ENCODE measurements at places on chromosomes 3 and 15. TPM values are rescaled to one million over a fixed set of nuclear protein-coding genes. Genes with fewer than 3 reads are reported as not detected.

DNA sequence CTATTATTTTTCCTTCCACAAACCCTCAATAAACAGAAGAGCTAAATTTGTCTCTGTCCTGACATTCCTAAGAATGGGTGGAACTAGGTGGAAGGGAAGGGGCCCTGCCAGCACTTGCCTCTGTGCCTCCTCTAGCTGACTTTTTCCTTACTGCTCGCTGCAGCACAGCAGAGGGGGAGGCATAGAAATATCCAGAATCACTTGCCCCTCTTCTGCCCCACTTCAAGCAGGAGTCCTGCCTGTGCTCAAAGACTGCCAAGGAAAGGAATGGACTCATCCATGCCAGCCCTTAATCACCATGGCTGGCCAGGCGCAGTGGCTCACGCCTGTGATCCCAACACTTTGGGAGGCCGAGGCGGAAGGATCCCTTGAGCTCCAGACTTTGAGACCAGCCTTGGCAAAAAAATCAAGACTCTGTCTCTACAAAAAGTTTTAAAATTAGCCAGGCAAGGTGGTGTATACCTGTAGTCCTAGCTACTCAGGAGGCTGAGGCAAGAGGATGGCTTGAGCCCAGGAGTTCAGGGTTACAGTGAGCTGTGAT is 51.8 kb downstream of the ADCY5 start:
- ATAC-seq = peak; percentile 17

DNA sequence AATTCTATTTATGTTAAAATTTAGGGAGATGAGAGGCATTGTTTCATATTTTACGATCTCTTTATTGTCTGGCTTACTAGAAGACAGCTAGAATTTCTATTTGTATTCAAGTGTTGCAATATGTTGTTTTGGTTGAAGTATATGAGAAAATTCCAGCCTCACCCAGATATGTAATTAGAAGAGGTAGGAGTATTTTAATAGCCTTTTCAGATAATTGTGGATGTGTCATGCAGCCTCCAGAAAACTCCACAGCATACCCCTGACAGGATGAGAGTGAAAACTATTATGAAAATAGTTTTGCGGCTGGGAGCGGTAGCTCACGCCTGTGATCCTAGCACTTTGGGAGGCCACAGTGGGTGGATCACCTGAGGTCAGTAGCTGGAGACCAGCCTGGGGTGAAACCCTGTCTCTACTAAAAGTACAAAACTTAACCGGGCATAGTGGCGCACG is 21.5 kb upstream of the USP3 start:
- peak; percentile 17 for ATAC-seq

GRCh38 chr15:35533130-35534110 is 12.5 kb downstream of the DPH6 start:
- no peak for ATAC-seq

- ATAC-seq = no peak
Measured at GRCh38 chr3:62332017-62332416, 41.3 kb downstream of the FEZF2 start.

DNA sequence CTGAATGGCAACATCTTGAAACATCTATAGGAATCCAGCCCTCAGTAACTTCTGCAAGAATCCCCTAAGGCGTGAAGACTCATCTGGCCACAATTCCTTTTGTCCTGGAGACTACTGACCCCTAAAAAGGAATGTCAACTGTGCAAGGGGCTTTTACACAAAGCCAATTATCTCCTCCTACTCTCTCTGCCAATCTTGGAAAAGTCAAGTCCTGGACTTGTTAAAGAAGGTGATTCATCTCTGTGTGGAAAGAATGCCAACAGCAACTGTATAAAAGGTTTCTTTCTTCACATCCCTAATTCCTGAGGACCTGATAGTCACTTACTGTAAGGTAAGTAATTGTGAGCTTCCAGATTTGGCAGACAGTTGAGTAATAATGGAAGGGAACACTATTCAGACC is 22.3 kb downstream of the THRB start:
- peak; percentile 75 for ATAC-seq

Gene GBE1
- 25.9 TPM for total RNA-seq

Gene RASGRF1
- total RNA-seq = 0.12 TPM

- no peak for ATAC-seq
Measured at GRCh38 chr3:147619921-147620560, 210.9 kb downstream of the ZIC1 start.

DNA sequence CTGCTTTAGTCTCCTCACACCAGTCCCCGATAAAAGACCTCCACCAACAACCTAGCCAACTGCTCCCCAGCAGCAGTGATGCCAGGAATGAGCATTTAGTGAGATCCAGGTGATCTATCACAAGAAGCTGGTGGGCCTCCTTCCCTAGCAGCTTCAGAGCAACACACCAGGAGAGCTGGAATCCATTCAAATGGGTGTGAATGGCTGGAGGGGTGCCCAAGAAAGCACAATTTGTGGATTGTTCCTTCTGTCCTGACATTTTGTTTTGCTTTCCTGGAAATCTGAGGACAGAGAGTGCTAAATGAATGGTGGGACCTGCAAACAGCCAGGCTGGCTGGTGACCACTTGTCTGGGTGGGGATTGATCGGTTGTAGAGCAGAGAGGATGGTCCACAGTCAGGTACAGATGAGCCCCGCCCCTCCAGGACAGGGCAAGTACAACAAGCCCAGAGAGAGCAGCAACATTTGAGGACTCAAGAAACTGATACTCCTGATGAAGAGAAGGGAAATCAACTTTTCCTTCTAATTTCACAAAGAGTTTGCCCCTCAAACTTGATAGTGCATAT is 316.8 kb downstream of the VPS13C start:
- ATAC-seq = no peak

DNA sequence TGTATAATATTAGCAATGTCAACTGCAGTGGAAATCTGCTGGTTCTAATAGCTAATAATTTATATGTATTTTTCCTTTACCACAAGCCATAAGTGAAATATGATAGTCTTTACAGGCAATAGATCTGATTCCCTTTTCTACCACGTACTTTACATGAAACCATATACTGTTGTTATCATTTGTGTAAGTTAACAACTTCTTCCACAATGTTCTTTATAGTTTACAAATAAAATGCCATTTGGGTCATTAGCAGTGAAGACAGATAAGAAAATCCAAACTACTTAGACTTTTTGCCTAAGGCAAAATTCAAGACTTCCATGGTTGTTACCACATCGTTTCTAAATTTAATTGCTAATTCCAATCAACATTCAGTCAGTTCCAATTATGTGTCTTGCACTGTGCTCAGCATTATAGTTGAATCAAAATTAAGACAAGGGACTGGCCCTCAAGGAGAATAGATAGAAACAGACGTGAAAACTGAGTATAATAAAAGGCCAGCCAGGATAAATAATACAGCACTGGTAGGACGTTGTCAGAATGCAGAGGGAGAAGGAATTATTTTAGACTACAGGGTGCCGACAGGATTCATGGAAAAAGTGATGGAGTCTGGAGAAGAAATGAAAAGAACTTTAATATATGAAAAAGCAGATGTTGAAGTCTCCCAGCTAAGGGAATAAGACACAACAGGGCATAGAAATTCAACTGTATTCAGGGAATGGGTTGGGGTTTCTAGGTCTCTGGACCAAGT is 249.8 kb downstream of the ALCAM start:
- no peak for ATAC-seq

- peak; percentile 82 for ATAC-seq
Measured at GRCh38 chr15:93072411-93073394, 16.3 kb downstream of the RGMA start.

DNA sequence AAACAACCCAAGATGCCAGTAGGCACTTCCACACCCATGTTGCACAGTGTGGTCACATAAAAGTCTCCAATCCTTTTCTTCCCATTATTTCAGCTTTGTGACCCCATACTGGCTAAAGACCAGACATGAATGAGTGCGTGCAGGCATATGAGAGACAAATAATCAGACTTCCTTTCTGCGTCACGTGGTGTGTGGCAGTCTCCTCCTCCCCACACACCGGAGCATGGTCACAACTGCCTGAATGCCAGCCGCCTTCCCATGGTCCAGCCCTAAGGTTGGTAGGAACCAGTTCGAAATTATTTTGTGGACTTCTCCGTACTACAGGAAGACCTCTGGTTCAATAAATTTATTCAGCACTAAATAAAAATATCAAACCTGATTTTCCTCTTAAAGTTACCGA is 65.5 kb downstream of the VGLL4 start:
- no peak for ATAC-seq

Gene AGTR1
- total RNA-seq = 0.24 TPM

DNA sequence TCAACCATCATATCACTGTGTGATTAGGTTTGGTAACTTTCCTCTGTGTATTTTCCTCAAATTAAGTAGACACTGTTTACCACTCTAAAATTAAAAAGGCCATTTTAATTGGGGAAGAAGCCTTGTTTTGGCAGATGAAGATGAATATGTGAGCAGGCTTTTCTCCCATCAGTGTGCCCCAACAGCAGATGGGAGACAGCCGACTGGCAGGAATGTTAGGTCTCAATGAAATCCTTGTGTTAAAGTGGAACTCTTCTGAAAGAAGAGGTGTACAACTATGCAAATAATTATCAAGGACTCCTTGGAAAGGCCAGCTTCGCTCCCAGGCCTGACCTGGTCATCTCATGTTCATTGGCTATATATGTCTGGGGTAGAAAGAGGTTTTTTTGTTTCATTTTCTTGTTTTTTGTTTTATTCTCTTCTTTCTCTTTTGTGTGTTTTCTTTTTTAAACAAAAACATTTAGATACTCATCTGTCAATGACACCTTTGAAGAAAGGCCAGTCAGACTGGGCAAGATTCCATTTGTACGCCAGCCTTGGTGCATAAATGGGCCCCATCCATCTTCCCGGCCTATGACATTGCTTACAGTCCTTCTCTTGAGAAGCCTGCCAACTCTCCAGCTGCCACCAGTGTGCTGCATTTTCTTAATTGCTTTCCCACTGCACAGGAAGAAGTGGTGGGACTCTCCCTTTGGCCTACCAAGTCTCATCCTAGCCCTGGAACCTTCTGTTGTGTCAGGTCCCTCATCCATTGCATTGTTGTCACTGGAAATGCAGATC is 25.8 kb downstream of the LRTM1 start:
- no peak for ATAC-seq

Gene LSMEM2
- total RNA-seq = not detected

Gene APOD
- total RNA-seq = 3.5 TPM

Data from esophagus mucosa (tissue), 1 donor.